ENCODE measurements at places on chromosomes 7 and 10. TPM values are rescaled to one million over a fixed set of nuclear protein-coding genes. Genes with fewer than 3 reads are reported as not detected.

The AGR2 gene
- 104 TPM for total RNA-seq

The MGAM2 gene
- not detected for total RNA-seq

The SKIDA1 gene
- 1.1 TPM for total RNA-seq

The GPR141 gene
- not detected for total RNA-seq

The PLXDC2 gene
- total RNA-seq, result not detected

The ABCC2 gene
- 149 TPM for total RNA-seq

The LAMB1 gene
- total RNA-seq, result 107 TPM

The MARVELD1 gene
- 49.0 TPM for total RNA-seq

The MICU1 gene
- total RNA-seq, result 58.6 TPM

The ZNF438 gene
- 2.3 TPM for total RNA-seq

The SLC26A5 gene
- not detected for total RNA-seq

The RAPGEF5 gene
- total RNA-seq, result 0.18 TPM

The EN2 gene
- 0.96 TPM for total RNA-seq

The TEX36 gene
- not detected for total RNA-seq

The RBP4 gene
- total RNA-seq, result 5.1 TPM

The TUBAL3 gene
- 0.33 TPM for total RNA-seq

The TAS2R3 gene
- total RNA-seq, result not detected

The CALCR gene
- not detected for total RNA-seq

The LGI1 gene
- not detected for total RNA-seq

Measured in A549 treated with ZK216348 at 1 μM for 4 hours (cell line).